ENCODE measurements at places on chromosomes 11 and 22.

- peak; percentile 93 for DNase-seq
These were observed 41.1 kb downstream of the OSBPL5 start for GRCh38 chr11:3123761-3124733.

- no peak for DNase-seq
These were observed 147.2 kb downstream of the SPON1 start for GRCh38 chr11:14109742-14110141.

DNA sequence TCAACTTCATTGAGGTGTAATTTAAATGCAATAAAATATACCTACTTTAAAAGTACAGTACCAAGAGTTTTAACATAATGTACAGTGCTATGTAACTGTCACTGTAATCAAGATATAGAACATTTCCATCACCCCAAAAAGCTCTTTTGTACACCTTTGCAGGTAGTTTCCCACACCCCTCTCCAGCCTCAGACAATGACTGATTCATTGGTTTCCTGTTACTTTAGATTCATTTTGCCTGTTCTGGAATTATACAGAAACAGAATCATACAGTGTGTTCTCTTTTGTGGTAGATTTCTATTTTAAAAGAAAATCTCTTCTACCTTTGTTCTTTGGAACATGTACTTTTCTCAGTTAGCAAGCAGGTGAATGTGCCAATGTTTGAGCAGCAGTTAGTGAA, 38.2 kb downstream of the SHISA8 start:
- DNase-seq, result no peak

- DNase-seq, result no peak
These were observed 729 bp downstream of the IL17RA start for GRCh38 chr22:17085277-17086181.

GRCh38 chr11:46635557-46636139, 18.3 kb downstream of the ATG13 start:
- no peak for DNase-seq

GRCh38 chr11:1011320-1011698, 25.2 kb downstream of the MUC6 start:
- DNase-seq, result no peak

- no peak for DNase-seq
These were observed 225.1 kb downstream of the MN1 start for GRCh38 chr22:27576413-27576812.

GRCh38 chr11:61447601-61448551, 18.0 kb downstream of the SDHAF2 start:
- DNase-seq, result no peak

- peak; percentile 27 for DNase-seq
These were observed 125.4 kb downstream of the CASP12 start for GRCh38 chr11:104772806-104773241.

- DNase-seq, result peak; percentile 81
These were observed 884 bp downstream of the CENATAC start for GRCh38 chr11:118998822-118999221.

DNA sequence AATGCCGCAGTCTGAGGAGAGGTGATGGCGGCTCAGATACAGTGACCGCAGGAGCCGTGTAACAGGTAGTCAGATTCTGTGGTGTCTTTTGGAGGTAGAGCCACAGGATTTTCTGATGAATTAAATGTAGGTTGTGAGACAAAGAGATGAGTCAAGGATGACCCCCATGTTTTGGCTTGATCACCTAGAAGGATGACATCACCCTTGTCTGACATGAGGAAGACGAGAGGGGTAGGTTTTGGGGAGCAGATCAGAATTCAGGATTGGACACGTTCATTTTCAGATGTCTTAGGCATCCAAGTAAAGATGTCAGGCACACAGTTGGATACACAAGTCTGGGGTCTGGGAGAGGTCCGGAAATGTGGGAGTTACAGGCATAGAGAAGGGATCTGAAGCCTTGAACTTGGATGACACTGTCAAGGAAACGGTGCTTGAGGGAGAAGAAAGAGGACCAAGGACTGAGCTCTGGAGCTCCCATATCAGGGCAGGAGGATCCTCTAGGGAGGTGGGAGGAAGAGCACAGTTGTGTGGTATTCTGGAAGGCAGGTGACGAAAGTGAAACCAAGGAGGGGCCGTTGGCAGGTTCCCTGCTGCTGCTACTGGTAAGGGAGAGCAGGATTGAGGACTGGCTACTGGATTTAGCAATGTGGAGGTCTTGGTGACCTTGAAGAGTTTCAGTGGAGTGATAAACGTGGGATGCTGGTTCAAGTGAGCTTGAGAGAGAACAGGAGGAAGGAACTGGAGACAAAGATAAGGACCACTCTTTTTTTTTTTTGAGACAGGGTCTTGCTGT, 12.6 kb upstream of the GDPD5 start:
- no peak for DNase-seq

DNA sequence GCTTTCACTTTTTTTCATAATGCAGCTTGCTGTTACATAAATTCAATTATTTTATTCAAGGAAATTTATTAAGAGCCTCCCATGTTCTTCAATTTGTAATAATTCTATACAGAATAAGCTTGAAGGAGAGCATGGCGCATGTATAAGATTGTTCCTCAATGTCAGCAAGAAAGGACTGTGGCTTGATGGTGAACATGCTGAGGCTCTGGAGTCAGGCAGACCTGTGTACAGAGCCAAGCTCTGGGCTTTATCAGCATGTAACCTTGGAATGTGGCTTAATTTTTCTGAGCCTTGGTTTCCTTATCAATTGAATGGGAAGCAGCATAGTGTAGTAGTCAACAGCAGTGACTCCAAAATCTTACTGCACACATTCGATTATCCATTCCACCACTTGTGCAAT, 92.4 kb downstream of the JRKL start:
- DNase-seq, result no peak

GRCh38 chr22:30277547-30278344, 11.1 kb upstream of the OSM start:
- peak; percentile 73 for DNase-seq

- DNase-seq, result no peak
These were observed 80.1 kb downstream of the DBX1 start for GRCh38 chr11:20080032-20080685.

GRCh38 chr11:72233056-72233772, 8.6 kb downstream of the INPPL1 start:
- no peak for DNase-seq

DNA sequence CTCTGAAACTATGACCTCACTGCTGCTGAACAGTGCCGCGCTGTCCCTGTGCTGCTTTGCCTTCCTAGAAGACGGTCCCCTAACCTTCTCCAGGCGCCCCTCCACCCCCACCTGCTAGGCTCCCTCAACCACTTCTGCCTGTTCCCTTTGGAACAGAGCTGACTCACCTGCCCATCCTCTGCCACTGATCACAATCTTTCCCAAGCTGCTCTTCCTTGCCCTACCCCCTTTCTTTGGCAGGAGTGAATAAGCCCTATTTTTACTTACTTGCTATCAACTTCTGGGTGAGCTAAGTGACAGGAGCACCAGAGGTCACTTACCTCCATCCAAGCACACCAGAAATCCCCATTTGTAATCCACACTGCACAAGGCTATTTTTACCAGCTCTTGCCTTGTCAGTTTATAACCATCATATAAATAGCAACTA, 116.0 kb upstream of the BID start:
- no peak for DNase-seq

- DNase-seq, result no peak
These were observed 65.7 kb upstream of the ADA2 start for GRCh38 chr22:17284888-17285287.

GRCh38 chr22:35986088-35986487, 42.5 kb downstream of the RBFOX2 start:
- peak; percentile 77 for DNase-seq

DNA sequence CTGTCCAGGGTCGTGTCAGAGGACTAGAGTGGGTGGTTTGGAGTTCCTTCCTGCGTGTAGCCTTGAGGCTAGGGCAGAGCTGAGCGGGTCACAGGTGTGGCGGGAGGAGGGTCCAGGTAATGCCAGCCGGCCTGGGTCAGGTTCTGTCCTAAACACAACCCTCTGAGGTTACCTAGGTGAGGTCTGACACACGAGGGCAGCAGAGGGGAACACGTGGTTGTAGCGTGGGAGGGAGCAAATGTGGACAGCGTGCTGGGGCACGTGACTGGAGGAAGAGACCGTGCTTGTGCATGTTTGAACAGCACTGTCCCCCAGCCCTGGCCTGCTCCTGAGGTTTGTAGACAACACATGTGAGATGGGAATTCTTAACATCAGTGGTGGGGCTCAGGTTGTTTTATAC, 13.1 kb downstream of the MOV10L1 start:
- no peak for DNase-seq

DNA sequence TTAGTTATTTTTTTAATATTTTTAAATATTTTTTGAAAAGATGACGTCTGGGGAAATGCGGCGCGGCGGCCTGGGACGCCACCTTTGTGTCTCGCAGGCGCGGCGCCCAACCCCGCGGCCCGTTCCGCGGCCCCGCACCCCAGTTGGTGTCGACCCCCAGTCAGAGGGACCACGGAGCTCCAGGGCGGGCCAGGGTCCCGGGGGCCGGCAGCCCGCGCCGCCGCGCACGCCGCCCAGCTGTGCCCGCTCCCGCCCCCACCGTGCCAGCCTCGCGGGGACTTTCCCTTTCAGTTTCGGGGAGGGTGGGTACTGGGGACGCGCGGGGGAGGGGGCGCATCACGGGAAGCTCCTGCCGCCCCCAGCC, 1.6 kb downstream of the CCND1 start:
- no peak for DNase-seq

DNA sequence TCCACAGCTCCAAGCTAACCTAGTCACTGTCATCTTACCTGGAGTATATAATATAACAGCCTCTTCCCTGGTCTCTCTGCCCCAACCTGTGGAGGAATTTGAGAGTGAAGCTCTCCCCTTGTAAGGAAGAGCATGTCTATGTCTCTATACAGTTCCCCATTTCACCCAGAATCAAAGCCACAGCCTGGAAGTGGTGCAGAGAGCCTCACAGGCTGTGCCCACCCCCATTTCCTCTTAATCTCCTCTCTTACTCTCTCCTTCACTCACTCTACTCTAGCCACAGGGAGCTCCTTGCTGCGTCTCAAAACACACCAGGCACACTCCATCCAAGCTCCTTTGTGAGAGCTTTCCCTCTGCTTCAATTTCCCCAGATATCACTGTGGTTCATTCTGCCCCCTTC, 302.5 kb upstream of the ISX start:
- no peak for DNase-seq

- DNase-seq, result no peak
These were observed 409.4 kb downstream of the METTL15 start for GRCh38 chr11:28517621-28518020.

GRCh38 chr11:97516688-97517087, 1126.9 kb downstream of the JRKL start:
- DNase-seq, result no peak

GRCh38 chr11:94203070-94203469, 74.4 kb downstream of the PANX1 start:
- no peak for DNase-seq

DNA sequence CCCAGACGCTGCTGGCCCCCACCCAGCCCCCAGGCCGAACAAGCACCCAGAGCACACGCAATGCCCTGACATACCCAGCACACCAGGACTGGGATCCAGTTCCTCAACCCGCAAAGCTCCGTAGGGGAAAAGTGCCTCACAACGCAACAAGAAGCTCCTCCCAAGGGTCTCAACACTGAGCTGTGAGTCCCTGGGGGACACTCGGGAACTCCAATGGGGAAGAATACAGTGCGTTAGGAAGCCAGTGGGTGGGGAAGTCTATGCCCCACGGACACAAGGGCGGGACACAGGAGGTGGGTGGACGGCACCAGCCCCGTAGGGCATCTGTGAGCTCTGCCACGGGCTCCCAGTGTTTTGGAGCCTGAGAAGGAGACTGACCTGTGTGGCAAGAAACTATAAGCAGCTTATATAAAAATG, 1.6 kb downstream of the DEAF1 start:
- no peak for DNase-seq

GRCh38 chr22:17101475-17102296, 16.9 kb downstream of the IL17RA start:
- no peak for DNase-seq

DNA sequence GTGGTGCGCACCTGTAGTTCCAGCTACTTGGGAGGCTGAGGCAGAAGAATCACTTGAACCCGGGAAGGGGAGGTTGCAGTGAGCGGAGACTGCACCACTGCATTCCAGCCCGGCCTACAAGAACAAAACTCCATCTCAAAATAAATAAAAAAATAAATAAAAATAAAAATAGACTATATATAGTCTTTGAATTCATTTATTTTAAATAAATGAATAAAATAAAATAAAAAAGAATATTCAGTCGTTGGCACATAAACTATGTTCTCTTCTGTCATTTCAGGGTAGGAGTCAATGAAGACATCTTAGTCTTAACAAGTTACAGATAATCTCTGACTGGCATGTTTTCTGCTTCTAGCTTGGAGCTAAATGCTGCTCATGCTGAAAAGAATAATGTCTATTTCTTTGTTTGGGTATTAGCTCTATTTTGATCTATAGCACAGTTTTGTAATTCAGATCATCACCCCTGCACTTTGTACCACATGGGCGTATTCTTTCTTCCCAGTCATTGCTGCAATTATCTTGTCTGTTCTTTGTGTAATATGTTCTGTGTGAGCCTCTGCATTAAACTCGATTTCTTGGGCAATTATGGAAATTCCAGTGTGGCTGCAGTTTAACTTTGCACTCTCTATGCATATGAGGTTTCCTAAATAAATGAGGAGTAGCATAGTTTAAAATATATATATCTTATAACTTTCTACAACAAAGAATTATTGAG, 1.4 kb upstream of the MS4A14 start:
- DNase-seq, result no peak

DNA sequence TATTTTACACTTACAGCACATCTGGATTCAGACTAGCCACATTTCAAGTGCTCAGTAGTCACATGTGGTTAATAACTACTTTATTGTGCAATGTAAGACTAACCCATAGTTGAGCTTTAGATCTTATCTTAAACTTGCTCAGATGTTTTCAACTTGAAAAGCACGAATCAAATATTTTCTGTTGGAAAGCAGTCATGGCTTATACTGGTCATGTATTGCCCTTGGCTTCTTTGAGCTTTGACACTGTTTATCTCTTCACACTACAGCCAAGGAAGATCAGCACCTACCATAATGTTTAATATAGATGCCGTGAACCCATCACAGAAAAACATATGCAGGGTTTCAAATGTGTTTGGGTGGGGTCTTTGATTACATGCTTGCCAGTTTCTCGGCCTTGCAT, 4.4 kb downstream of the RBX1 start:
- no peak for DNase-seq

DNA sequence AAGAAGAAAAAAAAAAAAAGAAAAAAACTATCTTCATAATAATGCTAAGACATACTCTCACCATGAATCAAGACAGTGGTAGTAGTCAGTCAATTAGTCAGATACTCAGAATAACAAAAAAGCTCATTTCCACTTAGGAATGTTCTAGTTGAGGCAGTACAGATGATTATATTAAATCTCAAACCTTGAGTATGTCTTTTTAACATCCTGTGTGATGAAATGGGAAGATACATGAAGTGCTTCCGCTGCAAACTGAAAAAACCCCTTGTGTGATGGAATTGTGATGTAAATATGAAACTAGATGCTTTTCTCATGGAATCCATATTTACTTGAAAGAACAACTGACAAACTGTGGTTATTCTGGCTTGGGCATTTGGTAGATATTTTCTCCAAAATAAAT, 13.7 kb downstream of the AMOTL1 start:
- no peak for DNase-seq

All from astrocyte of the cerebellum (primary cell).